Ecto neural progenitor cell (in vitro differentiated cells): ENCODE measurements at places on chromosomes 1 and 21.

- no peak for DNase-seq
Observed at GRCh38 chr1:101147381-101147780, 89.4 kb upstream of the S1PR1 start.

- peak; percentile 32 for DNase-seq
Observed at GRCh38 chr21:45246386-45247320, 41.0 kb downstream of the POFUT2 start.

GRCh38 chr1:4275083-4275482 is 375.0 kb upstream of the C1orf174 start:
- DNase-seq: no peak

DNA sequence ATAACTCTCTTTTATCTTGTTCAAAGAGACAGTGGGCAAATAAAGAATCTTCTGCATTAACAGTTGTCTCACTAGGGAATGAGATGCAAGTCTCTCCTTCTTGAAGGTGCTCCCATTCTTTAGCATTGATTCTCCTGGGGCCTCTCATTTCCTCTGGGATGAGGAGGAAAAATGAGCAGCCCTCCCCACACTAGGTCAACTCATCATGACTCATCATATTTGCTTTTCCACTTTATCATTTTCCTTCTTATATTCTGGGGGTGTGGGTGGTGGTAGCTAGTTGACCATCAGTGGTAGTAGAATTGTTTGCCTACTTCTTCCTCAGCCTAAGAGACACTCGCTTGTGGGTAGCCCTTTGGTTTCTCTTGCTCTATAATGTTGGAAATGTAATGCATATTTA is 182.0 kb upstream of the C1orf87 start:
- DNase-seq: no peak

DNA sequence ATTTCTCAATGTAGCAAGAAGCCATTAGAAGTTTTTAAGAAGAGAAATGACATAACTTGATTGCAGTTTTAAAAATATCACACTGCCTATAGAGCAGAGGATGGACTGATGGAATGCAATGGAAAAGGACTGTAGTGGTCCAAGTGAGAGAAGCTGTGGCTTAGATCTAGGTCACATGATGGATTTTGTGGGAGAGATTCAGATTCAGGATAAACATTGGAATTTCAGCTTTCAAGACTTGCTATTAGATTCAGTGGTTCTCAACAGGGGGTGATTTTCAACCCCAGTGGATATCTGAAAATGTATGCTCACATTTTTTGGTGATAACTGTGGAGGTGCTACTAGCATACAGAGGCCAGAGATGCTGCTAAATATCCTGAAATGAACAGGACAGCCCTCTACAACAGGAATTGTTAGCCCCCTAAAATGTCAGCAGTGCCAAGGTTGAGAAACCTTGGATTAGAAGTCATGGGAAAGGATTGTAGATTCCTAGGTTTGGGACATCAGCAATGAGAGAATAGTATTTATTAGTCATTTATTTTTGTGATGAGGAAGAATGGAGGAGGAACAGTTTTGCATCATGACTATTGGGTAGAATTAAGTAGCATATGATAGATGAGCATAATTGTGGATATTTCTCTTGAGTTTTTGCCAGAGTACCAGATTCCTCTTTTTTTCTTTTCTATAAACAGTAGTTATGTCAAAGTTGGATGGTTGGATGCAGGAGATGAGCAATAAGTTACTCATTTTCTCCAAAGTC is 30.1 kb upstream of the KCNK2 start:
- no peak for DNase-seq

DNA sequence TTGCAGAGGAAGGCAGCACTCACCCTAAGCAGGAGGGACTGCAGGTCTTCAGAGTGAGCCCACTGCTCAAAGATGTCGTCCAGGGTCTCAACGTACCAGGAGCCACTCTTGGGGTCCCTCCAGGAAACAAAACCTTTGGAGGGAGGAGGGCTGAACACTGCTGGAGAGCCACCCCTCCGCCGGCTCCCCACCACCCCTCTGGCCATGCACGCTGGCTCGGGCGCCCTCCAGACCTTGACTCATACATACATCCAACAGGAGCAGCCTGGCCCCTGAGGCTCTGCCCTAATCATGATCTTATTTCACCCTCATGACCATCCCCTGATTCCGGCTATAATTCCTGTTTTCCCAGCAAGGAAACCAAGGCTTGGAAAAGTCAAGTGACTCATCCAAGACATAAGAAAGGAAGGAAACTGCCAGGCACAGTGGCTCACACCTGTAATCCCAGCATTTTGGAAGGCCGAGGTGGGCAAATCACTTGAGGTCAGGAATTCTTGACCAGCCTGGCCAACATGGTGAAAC is 18.0 kb downstream of the CELA2B start:
- no peak for DNase-seq

DNA sequence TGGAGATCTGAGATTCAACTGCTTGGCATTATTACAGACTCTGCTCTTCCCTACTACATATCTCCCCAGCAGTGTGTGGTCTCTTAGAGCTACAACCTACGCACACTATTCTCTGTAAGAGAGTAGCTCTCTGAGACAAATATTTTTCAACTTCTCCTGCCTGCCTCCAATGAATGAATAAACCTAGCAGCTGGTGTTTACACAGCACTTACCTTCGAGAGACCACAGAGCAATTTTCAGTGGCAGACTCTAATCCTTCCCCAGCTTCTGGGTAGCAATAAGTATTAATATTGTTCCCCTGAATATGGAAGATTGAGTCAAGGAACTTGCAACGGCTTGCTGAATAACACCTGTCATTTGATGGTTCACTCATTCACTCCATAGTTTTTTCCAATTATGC is 350.9 kb upstream of the SPAG17 start:
- DNase-seq: no peak

DNA sequence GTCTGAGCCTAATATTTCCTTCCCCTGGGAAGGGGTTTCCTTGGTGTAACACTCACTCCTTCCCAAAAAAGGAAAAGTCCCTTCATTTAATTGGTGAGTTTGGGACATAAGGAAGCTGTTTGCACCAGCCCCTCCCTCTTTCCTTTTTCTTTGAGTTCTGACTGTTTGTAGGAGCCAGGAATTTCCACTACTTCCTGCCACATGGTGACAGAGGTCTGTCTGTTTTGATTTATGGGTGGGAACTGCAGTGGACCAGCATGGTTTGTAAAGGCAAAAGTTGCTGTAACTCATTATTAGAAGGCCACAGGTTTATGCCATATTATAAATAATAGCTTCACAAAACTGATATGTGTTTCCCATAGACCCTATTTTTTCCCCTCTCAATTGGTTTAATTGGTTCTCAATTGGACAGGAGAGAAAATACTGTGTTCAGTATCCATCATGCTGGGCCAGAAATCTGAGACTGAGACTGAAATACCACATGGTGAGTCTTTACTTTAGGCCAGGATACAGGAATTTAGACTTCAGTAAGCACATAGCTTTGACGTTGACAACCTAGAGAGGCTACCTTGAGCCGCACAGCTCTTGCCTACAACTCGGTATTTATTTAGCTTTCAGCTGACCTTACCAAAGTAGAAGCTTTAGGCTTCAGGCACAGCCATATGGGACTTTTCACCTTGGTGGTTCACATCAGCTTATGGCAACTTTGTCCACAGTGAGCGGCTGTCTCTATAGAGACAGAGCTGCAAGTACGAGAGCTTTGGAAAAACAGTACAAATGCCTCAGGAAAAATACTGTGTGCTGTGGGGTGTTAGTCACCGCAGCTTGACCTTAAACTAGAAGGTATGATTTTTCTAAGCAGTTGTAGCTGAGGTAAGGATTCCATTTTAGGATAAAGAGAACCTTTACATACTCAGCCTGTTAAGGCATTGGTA is 40.0 kb upstream of the RGS7 start:
- no peak for DNase-seq

DNA sequence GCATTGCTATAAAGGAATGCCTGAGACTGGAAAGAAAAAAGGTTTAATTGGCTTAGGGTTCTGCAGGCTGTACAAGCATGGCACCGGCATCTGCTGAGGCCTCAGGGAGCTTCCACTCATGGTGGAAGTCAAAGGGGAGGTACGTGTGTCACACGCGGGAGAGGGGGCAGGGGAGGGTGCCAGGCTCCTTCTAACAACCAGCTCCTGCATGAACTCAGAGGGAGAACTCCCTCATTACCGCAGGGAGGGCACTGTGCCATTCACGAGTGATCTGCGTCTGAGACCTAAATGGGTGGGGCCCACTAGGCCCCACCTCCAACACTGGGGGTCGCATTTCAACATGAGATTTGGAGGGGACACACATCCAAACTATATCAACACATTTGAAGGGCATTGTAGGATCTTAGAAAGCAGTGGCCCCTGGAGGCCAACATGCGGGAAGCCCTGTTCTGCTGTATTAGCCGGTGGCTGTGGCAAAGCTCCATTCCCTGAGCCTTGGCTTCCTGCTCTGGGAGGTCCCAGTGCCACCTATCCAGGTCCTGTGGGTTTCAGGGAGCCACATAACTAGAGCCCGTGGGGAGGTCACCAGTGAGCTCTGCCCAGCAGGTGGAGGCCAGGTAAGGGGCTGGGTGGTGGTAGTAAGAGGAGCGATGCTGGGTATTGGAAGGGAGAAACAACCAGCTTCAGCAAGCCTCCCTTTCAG is 10.0 kb downstream of the WNT3A start:
- peak; percentile 21 for DNase-seq

DNA sequence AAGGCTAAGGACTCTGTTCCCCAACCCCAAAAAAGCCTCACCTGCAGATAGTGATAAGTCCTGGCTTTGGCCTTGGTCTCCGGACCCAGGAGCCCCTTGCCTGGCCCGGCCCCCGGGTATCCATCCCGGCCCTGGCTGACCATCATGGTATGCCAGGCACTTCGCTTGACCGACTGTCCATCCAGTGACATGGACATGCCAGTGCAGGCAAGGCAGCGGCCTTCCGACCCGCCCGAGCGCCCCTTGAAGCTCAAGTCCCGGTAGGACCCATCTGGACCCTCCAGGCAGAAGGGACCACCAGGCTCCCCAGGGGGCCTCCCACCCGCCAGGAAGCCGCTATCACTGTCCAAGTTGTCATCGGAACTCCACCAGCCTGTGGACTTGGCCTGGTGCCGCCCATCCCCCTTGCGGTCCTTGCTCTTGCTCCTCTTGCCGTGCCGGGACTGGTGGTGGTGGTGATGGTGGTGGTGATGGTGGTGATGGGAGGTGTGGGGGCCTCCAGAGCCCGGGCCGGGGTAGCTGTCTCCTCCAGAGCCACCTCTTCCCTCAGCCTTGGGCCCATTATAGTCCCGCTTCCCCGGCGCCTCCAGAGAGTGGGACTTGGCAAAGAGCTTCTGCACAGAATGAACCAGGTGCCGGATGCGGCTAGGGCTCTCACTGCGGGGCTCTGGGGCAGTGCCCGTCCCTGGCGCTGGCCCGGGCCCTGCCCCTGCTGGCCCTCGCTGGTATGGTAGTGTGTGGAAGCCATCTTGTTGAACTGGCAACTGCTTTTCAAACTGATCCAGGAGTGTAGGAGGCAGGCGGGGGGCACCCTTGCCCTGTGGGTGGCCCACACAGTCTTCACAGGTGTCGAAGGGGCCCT is 25.0 kb downstream of the DLGAP3 start:
- no peak for DNase-seq

DNA sequence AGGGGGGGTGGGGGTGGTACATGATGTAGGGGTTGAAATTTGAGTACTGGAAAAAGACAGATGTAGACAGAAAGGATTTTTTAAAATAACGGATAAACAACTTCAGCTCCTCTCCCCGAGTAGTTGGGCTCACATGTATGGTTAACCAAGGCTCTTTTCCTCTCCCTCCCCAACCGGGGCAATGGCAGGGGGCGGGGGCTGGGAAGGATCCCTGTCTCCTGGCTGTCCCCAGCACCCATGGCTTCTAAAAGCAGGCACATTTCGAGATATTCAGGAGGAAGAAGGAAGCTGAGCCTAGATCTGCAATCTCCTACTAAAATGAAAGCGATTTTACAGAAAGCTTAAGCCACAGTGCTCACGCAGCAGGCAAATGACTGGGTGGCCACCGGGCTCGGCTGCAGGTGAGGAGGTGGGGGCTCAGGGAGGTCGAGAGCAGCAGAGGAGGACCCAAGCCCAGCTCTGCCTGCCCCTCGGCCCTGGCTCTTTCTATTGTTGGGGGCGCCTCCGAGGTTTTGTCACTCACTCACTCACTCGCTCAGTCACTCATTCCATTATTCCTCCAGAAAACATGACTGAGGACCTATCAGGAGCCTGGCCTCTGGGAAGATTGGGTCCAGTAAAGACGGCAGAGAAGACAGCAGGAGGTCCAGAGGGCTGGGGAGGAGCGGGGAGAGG is 573.3 kb downstream of the PTPRU start:
- DNase-seq: peak; percentile 32

GRCh38 chr1:11559591-11559970 is 80.6 kb downstream of the DISP3 start:
- no peak for DNase-seq

- DNase-seq: no peak
Observed at GRCh38 chr1:42322577-42322976, 12.5 kb downstream of the FOXJ3 start.

DNA sequence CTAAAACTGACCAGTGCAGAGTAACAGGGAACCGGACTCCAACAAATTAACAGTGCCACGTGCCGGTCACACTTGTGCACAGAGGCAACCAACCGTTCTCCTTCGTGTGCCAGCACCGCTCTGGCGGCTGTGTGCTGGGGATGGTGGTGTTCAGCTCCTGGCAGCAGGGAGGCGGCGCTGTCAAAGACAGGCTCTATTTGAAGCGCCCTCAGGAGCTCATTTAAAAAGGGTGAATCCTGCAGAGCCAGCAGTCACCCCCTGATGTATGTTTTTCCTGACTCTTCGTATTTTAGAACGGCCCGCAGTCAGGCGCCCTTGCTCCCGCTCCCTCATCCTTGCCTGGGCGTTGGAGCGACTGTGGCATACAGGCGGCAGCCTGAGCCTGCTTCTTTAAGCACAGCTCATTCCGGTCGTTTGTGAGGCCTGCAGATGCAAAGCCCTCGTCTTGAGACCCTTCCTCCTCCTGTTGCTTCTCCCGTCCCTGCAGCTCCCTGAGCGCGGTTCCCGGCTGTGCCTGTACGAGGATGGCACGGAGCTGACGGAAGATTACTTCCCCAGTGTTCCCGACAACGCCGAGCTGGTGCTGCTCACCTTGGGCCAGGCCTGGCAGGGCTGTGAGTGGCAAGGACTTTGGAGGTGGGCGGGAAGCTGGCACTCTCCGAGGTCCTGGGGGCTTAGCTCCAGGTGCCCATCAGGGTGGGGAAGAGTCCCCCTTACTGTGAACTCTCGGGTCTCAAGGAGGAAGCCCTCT is 1.1 kb downstream of the DFFB start:
- peak; percentile 56 for DNase-seq

- DNase-seq: no peak
Observed at GRCh38 chr1:223756806-223757700, 44.7 kb downstream of the CAPN2 start.
